ENCODE measurements at places on chromosomes 2 and 18. TPM values are rescaled to one million over a fixed set of nuclear protein-coding genes. Genes with fewer than 3 reads are reported as not detected.

The ASXL3 gene
- total RNA-seq = not detected

DNA sequence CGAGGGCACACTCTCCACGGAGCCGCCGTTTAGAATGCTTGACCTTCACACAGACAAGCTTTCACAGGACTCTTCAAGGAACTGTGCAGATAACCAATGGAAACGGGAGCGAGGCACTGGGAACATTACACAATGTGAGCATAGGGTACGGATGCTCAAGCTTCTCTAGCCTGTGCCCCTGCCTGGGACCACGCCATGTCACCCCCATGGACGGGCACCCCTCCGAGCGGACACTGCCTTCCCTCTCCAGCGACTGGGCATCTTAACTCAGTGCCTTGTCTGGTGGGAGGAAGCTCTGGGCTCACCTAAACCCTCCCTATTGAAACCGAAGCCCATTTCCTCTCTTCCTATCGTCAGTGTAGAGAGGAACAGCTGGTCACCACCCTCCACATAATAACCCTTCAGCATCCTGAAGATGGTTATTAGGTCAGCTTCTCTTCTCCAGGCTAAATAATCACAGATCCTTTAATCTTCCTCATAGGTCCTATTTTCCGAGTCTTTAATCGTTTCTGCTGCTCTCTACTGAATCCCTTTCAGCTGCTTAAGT, 626.7 kb downstream of the GALR1 start:
- DNase-seq = no peak

- DNase-seq = no peak
These were observed 557.7 kb upstream of the TNP1 start for GRCh38 chr2:217417536-217417935.

DNA sequence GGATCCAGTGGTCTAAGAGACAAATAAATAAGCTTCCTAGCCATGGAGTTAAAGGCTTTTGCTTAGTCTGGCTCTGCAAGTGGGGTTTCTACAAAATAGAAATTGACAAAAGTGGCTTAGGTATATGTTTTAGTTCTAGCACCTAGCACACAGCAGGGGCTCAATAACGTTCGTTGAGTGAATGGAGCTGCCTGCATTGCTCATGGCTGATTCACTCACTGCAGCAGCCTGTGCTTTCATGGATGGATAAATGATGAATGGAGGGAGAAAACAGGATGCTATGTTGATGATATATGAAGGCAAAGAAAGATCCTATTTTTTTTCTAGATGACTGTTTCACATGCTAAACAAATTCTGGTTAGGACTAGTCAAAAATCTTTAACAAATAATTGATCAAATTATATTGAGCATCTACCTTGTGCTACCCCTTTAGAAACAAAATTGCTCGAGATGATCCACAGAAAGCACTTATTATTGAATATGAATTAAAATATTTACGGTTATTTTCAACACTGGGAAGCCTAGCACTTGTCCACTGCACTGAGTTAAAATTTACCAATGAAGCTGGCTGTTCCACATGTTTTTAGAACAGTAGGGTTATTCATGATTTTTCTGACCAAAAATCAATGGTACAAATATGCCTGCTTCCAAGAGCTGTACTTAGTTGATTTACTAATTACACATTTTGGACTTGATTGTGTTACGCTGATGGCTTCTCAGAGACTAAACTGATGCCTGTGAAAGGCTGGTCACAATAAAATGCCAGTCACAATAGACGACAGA, 39.6 kb downstream of the HDHD2 start:
- DNase-seq = no peak

GRCh38 chr2:227295806-227296205, 29.2 kb upstream of the MFF start:
- no peak for DNase-seq

DNA sequence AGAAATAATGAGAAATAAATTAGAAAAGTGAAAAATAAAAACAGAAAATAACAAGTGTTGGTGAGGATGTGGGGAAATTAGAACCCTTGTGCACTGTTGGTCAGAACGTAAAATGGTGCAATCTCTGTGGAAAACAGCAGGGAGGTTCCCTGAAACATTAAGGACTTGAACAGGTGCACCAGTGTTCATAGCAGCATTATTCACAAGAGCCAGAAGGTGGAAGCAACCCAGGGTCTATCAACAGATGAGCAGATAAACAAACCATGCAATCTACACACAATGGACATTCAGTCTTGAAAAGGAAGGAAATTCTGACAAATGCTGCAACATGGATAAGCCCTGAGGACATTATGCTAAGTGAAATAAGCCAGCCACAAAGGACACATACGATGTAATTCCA, 58.2 kb upstream of the TFCP2L1 start:
- DNase-seq = no peak

- DNase-seq = no peak
These were observed 70.8 kb downstream of the DTNA start for GRCh38 chr18:34780856-34781255.

The ANKRD30B gene
- not detected for total RNA-seq

The RAMP1 gene
- 0.46 TPM for total RNA-seq

DNA sequence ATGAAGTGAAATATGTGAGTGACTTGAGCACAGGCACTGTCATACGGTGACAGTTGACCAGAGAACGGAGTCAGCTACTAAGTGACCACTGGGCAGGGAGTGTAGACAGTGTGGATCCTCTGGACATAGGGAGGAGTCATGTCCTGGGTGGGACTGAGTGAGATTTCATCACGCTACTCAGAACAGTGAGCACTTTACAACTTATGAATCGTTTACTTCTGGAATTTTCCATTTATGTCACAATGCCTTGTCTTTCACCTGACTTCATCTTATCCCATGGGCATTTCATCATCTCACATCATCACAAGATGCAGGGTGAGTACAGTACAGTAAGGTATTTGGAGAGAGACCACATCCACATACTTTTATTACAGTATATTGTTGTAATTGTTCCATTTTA, 29.0 kb downstream of the PTPRM start:
- no peak for DNase-seq

DNA sequence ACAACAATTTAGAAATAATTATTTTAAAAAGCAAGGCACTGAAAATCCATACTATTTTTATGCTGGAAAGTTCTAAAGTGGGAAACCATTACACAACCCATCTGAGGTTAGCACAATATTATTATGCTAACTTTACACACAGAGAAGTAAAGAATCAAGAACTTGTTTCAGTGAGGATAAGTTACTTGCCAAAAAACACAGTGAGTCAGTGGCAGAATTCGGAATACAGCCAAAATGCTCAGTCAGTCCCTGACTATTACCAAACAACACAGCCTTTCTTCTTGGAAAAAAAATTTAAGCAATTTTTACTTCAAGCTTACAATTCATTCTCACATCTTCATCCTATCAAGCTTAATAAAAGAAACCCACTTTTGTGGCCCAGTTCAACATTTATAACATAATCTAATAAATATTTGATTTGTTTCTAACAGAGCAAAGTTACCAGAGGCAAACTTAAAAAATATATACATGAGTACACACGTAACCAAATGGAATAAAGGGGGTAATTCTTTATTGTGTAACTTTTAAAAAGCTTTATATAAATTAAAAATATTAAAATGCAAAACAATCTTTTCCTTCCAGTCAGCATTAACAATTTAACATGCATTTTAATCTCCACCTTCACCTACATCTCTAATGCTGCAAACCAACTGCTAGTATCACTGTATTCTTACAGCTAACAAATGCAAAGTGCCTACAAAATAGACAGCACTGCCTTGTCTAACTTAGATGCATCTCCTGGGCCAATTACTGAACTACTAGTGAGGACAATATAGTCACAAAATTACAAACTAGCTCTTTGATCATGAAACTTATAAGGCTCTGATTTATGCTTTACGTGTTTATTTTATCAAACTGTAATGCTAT, 55.2 kb downstream of the CCDC88A start:
- DNase-seq = no peak

DNA sequence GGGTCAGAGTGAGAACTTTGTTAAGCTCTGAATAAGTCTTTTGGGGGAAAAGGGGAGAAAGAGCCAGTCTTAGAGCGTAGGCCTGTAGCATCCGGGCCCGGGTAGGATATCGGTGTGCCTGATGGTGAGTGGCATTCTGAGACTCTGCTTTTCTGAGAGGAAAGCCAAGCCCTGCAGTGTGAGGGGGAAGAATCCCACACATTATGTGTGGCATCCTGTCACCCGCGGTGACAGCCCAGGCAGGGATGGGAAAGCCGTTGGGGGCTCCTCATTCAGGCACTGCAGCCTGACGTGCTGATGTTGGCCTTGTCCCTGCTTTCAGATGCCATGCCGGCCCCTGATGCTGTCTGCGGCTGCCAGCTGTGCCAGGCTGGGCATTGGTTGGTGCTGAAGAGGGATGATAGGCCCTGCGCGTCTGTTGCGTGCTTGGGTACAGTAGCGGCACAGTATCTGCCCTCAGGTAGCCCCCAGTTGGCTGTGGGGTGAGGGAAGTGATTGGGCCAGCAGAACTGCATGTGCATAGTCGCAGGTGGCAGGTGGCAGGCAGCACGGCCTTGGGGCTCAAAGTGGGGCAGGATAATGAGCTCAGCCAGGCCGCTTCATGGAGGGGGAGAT, 37.6 kb downstream of the GLI2 start:
- no peak for DNase-seq

GRCh38 chr2:218081695-218082094, 12.6 kb downstream of the RUFY4 start:
- no peak for DNase-seq

GRCh38 chr2:173175222-173175621, 99.6 kb downstream of the MAP3K20 start:
- DNase-seq = no peak

DNA sequence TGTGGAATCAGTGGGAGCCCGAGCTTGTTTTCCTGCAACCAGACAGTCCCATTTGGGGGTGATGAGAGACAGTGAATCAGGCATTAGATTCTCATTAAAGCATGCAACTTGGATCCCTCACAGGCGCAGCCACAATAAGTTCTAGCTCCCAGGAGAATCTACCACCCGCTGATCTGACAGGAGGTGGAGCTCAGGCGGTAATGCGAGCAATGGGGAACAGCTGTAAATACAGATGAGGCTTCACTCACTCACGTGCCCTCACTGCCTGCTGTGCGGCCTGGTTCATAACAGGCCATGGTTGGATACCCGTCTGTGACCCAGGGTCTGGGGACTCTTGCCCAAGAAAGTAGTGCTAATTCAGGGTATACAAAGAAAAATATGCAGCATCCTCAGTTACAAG, 144.8 kb upstream of the RGPD4 start:
- no peak for DNase-seq

The MOGAT1 gene
- total RNA-seq = not detected

The MROH2A gene
- total RNA-seq = not detected

- no peak for DNase-seq
These were observed 75.7 kb downstream of the POU3F3 start for GRCh38 chr2:104929663-104930062.

DNA sequence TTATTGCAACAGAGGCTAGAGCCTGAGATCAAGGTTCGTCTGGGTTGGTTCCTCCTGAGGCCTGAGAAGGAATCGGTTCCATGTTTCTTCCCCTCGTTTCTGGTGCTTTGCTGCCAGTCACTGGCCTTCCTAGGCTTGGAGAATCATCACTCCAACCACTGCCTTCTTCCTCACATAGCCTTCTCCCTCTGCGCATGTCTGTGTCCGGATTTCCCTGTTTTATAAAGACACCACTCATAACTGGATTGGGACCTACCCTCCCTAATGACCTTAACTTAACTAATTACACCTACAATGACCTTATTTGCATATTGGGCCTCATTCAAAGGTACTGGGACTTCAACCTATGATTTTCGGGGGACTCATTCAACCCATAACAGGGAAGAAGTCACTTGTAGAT, 119.8 kb upstream of the CCDC68 start:
- DNase-seq = no peak

DNA sequence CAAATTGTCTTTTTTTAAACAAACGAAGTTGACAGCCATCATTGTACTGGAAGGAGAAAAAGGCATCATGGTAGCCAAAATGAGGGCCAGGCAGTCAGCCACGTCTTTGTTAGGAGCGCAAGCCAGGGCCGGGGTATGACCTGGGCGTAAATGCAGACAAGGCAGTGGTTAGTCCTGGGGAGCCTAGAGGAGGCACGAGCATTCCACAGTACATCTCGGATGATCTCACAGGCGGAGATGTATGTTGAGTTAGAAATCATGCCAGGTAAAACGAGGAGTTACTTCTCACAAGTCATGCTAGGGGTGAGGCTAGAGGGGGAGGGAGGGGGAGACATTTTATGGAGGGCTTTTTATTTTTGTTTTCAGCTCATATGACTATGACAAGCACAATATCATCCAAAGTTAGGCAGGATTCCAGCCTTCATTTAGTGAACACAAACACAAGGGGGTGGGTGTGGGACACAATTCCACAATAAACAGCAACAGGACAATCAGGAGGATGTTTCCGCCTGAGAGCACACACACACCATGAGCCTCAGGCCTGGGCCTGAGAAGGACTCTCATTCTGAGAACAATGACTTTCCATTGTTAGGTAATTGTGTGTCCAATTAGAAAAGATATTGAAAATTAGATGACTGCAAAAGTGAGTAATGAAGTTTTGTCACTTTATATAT, 64.4 kb upstream of the PGAP1 start:
- no peak for DNase-seq

DNA sequence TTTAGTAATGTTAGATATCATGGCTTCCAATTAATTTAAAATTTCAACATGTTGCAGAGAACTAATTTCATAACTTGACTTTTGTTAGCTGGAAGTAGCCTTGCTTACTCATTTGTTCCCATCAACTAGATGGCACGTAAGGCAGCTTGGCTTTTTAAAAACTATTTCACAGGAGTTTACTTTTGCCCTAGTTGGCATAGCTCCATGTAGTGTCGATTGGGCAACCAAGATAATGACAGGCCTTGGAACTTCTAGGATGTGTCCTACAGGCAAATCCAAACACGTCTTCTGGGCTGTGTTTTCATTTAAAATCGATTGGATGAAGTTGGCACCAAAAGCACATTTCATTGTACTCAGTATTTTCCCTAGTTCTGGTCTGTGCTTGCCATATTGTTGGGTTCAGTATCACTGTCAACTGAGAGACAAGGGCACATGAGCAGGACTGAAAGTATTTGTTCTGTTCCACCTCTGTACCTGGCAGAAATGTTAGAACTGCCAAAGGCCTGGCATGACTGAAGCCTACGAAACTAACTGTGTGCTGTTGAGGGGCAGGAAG, 29.4 kb downstream of the HADHB start:
- no peak for DNase-seq

The RESP18 gene
- total RNA-seq = not detected

- no peak for DNase-seq
These were observed 45.8 kb downstream of the E2F6 start for GRCh38 chr2:11420190-11420589.
